ENCODE measurements at places on chromosomes 2 and 18.

- peaks cover 2% of the 10 kb centered on the region for H3K36me3 ChIP-seq
- H3K27ac ChIP-seq: no peak overlapping the region
- DNase-seq: no peak
- H3K27me3 ChIP-seq: no peaks in the 10 kb centered on the region
- no peak overlapping the region for H3K4me3 ChIP-seq
- no peaks in the 10 kb centered on the region for H3K4me1 ChIP-seq
Observed at GRCh38 chr2:52676056-52676455, 1091.5 kb upstream of the CHAC2 start.

GRCh38 chr2:99822474-99823207, 319.7 kb downstream of the AFF3 start:
- no peak overlapping the region for H3K27ac ChIP-seq
- DNase-seq: no peak
- no peaks in the 10 kb centered on the region for H3K4me1 ChIP-seq
- no peaks in the 10 kb centered on the region for H3K27me3 ChIP-seq
- peaks cover 2% of the 10 kb centered on the region for H3K36me3 ChIP-seq

GRCh38 chr18:7164323-7165004, 46.9 kb upstream of the LAMA1 start:
- DNase-seq: no peak
- no peaks in the 10 kb centered on the region for H3K27me3 ChIP-seq
- H3K36me3 ChIP-seq: peaks cover 2% of the 10 kb centered on the region
- H3K27ac ChIP-seq: no peak overlapping the region
- H3K4me1 ChIP-seq: no peaks in the 10 kb centered on the region
- no peak overlapping the region for H3K4me3 ChIP-seq

DNA sequence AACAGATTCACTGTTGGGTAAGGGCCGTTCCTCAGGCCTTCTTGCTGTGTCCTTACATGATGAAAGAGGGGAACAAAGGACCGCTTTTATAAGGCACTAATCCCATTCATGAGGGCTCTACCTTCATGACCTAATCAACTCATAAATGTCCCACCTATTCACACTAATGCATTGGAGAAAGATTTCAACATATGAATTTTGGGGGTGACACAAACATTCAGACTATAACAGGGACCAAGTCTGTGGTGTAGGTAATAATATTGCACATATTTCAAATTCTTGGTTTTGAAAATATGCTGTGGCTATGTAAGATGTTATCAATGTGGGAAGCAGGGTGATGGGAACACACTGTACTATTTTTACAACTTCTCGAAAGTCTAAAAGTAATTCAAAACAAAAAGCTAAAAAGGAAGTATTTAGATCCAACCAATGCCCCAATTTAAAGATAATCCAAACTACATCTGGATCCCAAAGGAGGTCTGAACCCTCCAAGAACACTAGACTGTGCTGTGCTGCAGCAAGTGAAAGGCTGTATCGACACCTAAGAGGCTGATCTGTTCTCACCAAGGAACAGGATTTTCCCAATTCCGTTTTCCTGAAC, 82.4 kb upstream of the TGIF1 start:
- H3K27me3 ChIP-seq: peaks cover 11% of the 10 kb centered on the region
- no peak for DNase-seq
- H3K4me1 ChIP-seq: no peaks in the 10 kb centered on the region
- no peaks in the 10 kb centered on the region for H3K36me3 ChIP-seq
- no peak overlapping the region for H3K27ac ChIP-seq

GRCh38 chr2:98175811-98176210, 88.8 kb downstream of the VWA3B start:
- no peaks in the 10 kb centered on the region for H3K4me1 ChIP-seq
- H3K27ac ChIP-seq: no peak overlapping the region
- H3K27me3 ChIP-seq: peaks cover 77% of the 10 kb centered on the region
- no peak for DNase-seq
- no peak overlapping the region for H3K4me3 ChIP-seq

- H3K36me3 ChIP-seq: no peaks in the 10 kb centered on the region
- no peaks in the 10 kb centered on the region for H3K4me1 ChIP-seq
- H3K27me3 ChIP-seq: peaks cover 13% of the 10 kb centered on the region
- H3K4me3 ChIP-seq: no peak overlapping the region
Observed at GRCh38 chr18:75132931-75133525, 75.9 kb downstream of the PTGR3 start.

DNA sequence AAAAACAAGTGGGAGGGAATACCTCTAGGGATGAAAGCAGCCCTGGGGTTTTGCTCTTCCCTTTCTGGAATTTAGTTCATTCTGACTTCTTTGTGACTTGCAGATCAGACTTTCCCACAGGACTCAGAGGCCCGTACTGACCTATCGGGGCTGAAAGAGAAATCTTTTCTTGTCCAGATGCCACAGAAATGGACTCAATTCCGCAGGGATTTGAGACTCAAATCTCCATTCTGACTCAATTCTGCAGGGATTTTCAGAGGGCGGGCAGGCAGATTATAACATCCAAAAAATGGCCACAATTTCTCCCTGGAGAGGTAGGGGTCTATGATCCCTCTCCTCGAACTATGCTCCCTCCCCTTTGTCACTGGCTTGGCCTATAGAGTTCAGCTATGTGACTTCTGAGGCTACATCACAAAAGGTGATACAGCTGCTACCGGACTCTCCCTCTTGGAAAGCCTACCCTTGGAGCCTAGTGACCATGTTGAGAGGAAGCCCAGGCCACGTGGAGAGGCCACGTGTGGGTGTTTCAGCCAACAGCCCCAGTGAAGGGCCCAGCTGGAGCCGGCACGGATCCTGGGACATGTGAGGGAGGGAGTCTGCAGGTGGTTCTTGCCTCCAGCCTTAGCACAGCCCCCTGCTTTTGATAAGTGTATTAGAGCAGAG, 4.8 kb upstream of the EFHD1 start:
- H3K27ac ChIP-seq: no peak overlapping the region
- peaks cover 40% of the 10 kb centered on the region for H3K27me3 ChIP-seq
- no peak overlapping the region for H3K4me3 ChIP-seq
- H3K4me1 ChIP-seq: peaks cover 7% of the 10 kb centered on the region

- peak within 1 kb of the TSS; percentile 37 for H3K4me3 ChIP-seq
- no peak within 1 kb of the TSS for H3K27ac ChIP-seq
- no peaks in the 10 kb centered on the region for H3K36me3 ChIP-seq
- no peak for DNase-seq
- peaks cover 17% of the 10 kb centered on the region for H3K27me3 ChIP-seq
- peaks cover 6% of the 10 kb centered on the region for H3K4me1 ChIP-seq
Observed at GRCh38 chr2:166375736-166376487, at the start of gene SCN9A. SCN9A (minus strand) TSS chr2:166375944; CDS start chr2:166311756, 64,188 bp downstream.

DNA sequence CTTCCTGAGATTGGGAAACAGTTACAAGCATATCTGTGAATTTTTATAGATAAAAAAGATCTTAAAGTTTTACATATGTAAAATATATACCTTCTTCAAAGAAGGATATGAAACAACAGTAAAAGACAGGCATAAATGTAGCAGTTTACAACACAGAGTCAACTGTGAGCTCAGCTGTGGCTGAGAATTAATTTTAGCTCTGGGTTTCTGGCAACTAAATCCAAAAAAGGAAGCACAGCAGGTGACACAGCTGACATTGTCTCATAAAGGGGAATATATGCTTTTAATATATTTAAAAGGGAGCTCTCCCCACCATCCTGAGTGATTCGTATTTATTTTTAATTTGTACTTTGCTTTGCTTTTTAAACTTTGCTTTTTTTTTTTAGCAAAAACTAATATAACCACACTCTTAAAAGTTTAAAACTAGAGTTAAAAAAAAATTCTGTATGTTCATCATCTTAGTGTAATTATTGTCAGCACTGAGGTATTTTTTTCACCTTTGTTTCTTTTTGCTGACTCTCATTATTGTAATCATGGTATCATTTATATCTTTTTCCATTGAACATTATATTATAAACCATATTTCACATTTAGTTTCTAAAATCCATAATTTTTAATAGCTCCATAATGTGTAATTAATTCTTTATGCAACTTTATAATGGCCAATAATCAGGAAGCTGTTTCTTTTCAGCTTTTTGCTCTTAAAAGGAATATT, 6.7 kb downstream of the TUBB6 start:
- H3K4me3 ChIP-seq: no peak overlapping the region
- H3K36me3 ChIP-seq: no peaks in the 10 kb centered on the region
- peaks cover 14% of the 10 kb centered on the region for H3K27me3 ChIP-seq
- H3K4me1 ChIP-seq: peaks cover 8% of the 10 kb centered on the region
- no peak for DNase-seq

- no peaks in the 10 kb centered on the region for H3K36me3 ChIP-seq
- no peak overlapping the region for H3K4me3 ChIP-seq
- H3K4me1 ChIP-seq: peaks cover 11% of the 10 kb centered on the region
- H3K27ac ChIP-seq: no peak overlapping the region
Observed at GRCh38 chr2:102009557-102009956, 17.8 kb downstream of the IL1R2 start.

GRCh38 chr2:186423481-186423880, 62.6 kb upstream of the ZC3H15 start:
- no peak overlapping the region for H3K27ac ChIP-seq
- no peak for DNase-seq
- no peak overlapping the region for H3K4me3 ChIP-seq
- H3K4me1 ChIP-seq: peaks cover 14% of the 10 kb centered on the region
- no peaks in the 10 kb centered on the region for H3K27me3 ChIP-seq

GRCh38 chr2:231296401-231296974, 98.1 kb downstream of the ARMC9 start:
- no peaks in the 10 kb centered on the region for H3K4me1 ChIP-seq
- no peaks in the 10 kb centered on the region for H3K27me3 ChIP-seq

DNA sequence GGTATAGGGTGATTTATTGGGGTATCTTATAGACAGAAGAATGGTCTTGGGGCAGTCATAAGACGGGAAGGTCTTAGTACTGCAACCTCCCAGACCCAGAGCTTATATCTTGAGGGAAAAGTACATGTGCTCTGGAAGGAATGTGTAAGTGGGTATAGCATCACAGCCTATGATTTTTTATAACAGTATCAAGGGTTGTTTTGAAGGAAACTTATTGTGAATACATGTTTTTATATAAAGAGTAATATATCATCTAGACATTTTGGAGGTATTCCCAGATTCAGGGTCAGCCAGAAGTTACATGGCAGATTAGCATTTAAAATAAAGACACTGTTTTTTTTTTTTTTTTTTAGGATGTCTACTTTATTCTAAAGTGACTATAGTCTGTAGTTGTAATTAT, 47.6 kb upstream of the STON1 start:
- no peaks in the 10 kb centered on the region for H3K4me1 ChIP-seq
- H3K4me3 ChIP-seq: no peak overlapping the region
- H3K36me3 ChIP-seq: peaks cover 41% of the 10 kb centered on the region
- no peak for DNase-seq
- H3K27ac ChIP-seq: no peak overlapping the region

DNA sequence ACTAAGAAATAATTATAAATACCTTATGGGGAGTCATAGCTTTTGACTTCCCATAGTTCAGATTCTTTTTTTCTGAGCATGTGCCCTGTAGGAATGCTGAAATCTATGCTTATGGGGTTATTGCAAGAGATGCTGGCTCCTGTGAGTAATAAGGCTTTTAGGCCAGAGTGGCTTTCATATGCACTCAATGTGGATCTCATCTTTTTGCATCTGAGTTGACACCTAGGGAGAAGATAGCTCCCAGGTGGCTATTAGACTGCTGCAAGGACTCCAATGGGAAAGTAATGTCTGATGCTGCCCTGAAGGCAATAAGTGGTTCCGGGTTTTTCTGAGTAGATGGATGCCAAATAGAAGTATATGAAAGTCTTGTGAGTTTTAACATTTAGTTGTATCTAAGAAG, 21.0 kb downstream of the DNAH6 start:
- no peak for DNase-seq
- H3K27me3 ChIP-seq: no peaks in the 10 kb centered on the region
- H3K4me3 ChIP-seq: no peak overlapping the region
- peaks cover 7% of the 10 kb centered on the region for H3K4me1 ChIP-seq
- H3K36me3 ChIP-seq: no peaks in the 10 kb centered on the region
- no peak overlapping the region for H3K27ac ChIP-seq

- no peak overlapping the region for H3K4me3 ChIP-seq
- DNase-seq: no peak
- no peak overlapping the region for H3K27ac ChIP-seq
- H3K36me3 ChIP-seq: peaks cover 1% of the 10 kb centered on the region
- H3K4me1 ChIP-seq: no peaks in the 10 kb centered on the region
Observed at GRCh38 chr18:55249550-55249949, 290.3 kb upstream of the CCDC68 start.

- H3K27me3 ChIP-seq: peaks cover 17% of the 10 kb centered on the region
- H3K4me1 ChIP-seq: no peaks in the 10 kb centered on the region
- no peak overlapping the region for H3K27ac ChIP-seq
Observed at GRCh38 chr2:157160111-157160510, 97.4 kb upstream of the GALNT5 start.

DNA sequence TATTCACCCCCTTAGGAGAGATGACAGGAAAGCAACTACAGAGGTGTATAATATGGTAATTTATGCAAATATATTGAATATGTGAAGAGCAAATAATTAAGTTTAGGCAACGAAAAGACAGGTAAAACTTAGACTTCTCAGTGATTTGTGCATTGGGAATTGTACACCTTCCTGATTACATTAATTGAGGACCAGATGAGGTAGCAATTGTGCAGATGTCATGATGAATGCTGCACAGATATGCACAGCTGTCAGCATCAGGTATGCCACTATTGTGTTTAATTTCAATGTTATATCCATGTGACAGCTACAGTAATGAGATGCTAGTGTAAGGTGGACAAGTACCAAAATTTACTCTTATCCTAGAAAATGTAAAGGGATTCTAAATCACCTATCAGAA, 267.2 kb upstream of the FSIP2 start:
- no peaks in the 10 kb centered on the region for H3K4me1 ChIP-seq
- H3K36me3 ChIP-seq: no peaks in the 10 kb centered on the region
- H3K27ac ChIP-seq: no peak overlapping the region
- no peak overlapping the region for H3K4me3 ChIP-seq
- no peak for DNase-seq

GRCh38 chr2:64262071-64262470, 117.9 kb upstream of the PELI1 start:
- H3K27me3 ChIP-seq: peaks cover 16% of the 10 kb centered on the region
- H3K4me1 ChIP-seq: no peaks in the 10 kb centered on the region
- no peak overlapping the region for H3K4me3 ChIP-seq
- DNase-seq: no peak

GRCh38 chr18:74797577-74798151, 200.0 kb downstream of the ZNF407 start:
- no peaks in the 10 kb centered on the region for H3K27me3 ChIP-seq
- H3K27ac ChIP-seq: peak overlapping the region; percentile 16
- H3K4me3 ChIP-seq: no peak overlapping the region
- DNase-seq: no peak

DNA sequence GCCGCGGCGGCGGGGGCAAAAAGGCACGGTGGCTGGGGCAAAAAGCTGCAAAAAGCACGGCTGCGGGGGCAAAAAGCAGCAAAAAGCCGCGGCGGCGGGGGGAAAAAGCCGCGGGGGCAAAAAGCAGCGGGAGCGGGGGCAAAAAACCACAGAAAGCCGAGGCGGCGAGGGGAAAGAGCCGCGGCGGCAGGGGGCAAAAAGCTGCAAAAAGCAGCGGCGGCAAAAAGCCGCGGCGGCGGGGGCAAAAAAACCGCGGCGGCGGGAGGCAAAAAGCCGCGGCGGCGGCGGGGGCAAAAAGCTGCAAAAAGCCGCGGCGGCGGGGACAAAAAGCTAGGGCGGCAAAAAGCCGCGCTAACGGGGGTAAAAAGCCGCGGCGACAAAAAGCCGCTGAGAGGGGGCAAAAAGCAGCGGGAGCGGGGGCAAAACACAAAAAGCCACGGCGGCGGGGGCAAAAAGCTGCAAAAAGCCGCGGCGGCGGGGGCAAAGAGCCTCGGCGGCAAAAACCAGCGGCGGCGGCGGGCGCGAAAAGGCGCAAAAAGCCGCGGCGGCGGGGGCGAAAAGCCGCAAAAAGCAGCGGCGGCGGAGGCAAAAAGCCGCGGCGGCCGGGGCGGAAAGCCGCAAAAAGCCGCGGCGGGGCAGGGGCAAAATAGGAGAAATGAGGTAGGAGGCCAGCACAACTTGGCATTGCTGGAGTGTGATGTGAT, 123.4 kb downstream of the ANKRD30BL start:
- no peak for DNase-seq
- H3K27me3 ChIP-seq: peaks cover 10% of the 10 kb centered on the region
- H3K36me3 ChIP-seq: peaks cover 3% of the 10 kb centered on the region
- H3K4me1 ChIP-seq: no peaks in the 10 kb centered on the region
- H3K27ac ChIP-seq: no peak overlapping the region

Data from central memory CD8-positive, alpha-beta T cell (primary cell).